ENCODE measurements at places on chromosomes 1 and 21.

- DNase-seq, result no peak
These were observed 294.9 kb upstream of the ADGRL2 start for GRCh38 chr1:81505831-81506230.

- DNase-seq, result no peak
These were observed 32.4 kb downstream of the SPTA1 start for GRCh38 chr1:158654086-158654485.

GRCh38 chr1:38153778-38154470 is 107.3 kb upstream of the POU3F1 start:
- no peak for DNase-seq

DNA sequence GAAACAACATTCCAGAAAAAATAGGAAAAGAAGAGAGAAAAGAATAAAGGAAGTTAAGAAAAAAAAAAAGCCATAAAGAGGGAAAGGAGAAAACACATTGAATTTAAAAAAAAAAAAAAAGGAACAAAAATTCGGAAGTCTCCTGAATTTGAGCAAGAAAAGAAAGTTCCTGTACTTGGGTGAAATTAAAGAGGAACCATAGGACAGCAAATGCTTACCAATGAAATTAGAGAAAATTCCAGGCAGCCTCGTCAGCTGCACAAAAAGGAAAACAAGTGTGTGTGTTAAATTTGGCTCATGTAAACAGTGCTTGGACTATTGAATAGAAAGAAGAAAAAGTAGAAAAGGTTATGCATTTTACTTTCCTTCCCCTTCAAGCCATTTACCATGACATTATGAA is 4.9 kb downstream of the IL12RB2 start:
- no peak for DNase-seq
